H54 (cell line): ENCODE measurements at places on chromosomes 1 and 21.

GRCh38 chr1:226813671-226814591, 56.5 kb upstream of the PSEN2 start:
- no peak for DNase-seq

DNA sequence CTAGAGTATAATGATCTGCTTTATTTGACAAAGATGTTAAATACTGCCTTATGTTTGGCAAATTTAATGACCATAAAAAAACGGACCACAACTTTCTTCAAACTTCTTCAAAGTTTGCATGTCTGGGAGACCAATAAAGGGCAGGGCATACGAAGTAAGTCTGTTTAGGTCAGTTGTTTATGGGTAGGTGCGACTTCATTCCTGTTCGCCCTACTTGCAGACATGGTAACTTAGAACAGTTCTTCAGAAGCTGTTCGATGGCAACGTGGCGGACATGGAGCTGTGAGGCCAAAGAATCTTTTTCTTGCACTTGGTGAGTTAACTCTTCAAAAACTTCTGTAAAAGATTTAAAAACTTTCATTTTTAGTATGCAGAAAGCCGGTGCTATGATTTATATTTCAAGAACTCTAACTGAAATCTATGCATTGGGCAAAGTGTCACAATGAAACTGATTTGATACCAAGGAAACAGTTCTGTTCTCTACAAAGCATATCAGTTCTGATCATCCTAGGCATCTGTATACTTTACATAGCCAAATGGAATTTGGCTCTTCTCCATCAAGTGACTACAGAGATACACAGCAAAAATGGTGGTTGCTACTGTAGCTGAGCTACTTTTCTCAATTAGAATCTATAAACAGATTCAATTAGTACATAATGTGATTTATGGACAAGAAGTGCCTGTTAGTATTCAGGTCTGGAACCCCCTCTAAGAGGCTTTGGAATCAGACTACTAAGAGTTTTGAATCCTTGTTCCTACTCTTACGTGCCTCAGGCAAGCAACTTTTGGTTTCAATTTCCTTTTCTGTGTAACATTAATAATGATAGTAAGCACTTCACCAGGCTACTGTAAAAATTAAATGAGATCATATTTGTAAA, 25.7 kb downstream of the C21orf91 start:
- no peak for DNase-seq

- no peak for DNase-seq
These were observed 42.1 kb upstream of the MPZL1 start for GRCh38 chr1:167679714-167680113.

- no peak for DNase-seq
These were observed 353.6 kb upstream of the C1orf87 start for GRCh38 chr1:60427194-60427593.

DNA sequence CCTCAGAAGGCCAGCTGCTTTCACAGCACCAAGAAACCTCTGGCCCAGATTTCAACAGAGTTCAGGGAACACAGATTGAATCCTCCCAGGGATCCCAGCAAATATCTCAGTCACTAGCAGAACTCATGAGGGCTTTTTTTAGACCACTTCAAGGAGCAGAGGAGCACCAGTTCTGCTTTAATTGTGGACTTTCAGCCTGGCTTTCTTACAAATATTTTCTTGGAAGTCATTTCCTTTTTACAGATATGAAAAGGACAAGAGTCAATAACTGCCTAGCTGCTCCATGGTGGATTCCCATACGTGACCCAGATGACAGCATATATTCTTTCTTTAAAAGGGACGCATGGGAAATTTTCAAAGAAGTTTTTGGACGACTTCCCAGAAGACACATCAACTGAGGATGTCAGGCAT, 6.4 kb upstream of the LRRC8B start:
- DNase-seq: no peak

DNA sequence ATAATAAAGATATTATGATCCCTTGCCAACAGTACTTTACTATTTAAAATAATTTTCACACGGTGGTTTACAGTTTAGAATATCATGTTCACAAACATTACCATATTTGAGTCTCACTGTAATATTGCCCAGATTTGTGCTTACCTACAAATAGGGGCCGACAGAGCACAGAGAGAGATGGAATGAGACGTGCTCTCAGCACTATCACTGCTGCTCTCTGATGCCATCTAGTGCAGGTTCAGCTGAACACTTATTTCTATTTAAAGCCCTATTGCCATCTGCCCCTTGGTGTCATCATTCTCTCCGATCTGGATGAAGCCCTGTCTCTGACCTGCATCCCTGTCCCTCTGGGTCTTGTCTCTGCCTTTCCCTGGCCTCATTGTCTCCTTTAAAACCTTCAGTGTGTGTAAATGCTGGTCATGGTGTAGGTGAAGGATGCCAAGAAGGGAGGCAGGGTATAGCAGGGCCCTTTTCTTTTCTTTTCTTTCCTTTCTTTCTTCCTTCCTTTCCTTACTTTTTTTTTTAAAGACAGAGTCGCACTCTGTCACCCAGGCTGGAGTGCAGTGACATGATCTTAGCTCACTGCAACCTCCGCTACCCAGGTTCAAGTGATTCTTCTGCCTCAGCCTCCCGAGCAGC, 6.9 kb upstream of the GPATCH4 start:
- DNase-seq: peak; percentile 57

DNA sequence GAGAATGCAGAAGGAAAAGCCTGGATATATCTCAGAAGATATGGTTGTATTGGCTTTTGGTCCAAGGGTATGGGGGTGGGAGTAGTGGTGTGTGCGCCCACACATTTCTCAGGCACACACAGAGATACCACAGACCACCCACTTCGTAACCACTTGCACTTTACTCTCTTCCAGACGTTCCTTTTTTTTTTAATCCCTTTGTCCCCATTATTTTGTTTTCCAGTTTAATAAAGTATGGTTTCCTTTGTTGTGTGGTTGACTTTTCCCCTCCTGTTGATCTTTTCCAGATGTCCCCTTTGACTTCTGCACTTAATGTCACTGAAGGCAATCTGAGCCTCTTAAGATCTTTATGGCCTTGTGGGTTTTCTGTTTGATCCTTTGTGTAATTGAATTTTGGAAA, 10.5 kb upstream of the TARS2 start:
- no peak for DNase-seq

GRCh38 chr1:215887627-215888026, 320.5 kb downstream of the KCTD3 start:
- no peak for DNase-seq

DNA sequence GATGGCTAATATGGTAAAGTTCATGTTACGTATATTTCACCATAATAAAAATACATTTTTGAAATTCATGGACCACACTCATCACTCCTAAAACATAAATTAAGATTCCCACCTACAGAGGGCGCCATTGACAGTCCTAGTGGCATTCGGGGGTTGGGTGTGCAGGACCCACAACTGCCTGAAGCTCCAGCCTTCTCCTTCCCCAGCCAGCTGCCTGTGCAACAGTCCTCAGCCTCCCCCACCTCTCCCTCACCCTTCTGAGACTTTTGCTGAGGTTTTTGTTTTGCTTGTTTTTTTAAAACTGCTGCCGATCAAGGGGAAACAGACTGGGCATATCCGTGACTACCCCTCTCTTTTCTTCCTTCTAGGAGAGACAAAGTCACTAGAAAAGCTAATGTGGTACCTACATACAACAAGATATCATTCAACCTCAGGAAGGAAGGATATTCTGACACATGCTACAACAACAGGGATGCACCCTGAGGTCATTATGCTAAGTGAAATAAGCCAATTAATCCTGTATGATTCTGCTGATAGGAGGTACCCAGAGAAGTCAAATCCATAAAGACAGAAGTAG, 9.2 kb upstream of the EVA1C start:
- DNase-seq: peak; percentile 78

- DNase-seq: no peak
These were observed 1.5 kb upstream of the LAX1 start for GRCh38 chr1:203763505-203763904.

DNA sequence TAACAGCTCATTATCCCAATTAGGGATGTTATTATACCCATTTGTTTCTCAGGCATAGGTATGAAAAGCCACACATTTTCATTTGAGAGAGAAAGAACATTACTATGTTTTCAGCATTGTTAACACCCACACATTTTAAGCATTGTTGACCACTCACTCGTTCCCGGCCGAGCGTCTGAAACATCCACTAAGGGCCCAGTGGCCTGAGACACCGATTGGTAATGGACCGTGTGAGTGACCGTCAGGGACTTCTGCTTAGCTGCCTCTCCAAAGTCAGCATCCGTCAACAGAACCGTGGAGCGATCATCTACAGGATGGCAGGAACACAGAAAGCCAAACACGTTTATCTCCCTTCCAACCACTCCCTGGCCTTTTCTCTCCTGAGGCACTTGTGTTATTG, 184.6 kb downstream of the PCP4 start:
- no peak for DNase-seq

DNA sequence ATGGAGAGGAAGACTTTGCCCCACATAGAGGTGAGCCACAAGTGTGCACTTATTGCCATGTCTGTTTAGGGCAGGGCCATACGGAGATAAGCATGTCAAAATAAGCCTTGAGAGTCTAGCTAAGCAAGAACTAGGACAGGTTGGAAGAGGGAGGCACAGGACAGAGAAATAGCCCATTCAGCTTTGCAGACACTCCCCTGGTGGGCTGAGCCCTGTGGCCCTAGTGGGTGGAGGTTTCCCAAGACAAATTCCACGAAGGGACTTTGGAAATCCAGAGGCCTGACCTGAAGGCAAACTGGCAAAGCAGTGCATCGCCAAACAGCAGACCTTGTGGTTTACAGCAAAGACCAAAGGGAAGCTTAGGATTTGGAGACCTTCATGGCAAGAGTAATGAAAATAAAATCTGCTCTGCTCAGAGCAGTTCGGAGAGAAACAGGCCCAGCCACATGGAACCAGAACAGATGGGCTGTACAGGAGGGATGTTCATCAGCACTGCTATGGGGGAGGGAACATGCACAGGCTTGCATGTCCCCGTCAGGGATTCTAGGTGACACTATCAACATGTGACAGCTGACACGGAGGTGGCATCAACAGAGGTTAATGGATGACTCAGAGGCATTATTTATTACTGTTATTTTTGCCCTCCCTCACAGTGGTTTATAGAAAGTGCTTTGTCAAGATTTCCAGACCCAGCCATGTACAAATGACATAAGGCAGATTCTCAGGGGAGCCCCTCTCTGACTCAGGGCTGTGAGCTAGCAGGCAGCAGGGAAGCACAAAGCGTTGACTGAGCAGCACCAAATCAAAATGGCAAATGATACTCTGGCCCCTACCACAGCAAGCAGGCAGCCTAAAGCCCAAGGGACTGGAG, 90.1 kb upstream of the IRF2BP2 start:
- peak; percentile 55 for DNase-seq

- no peak for DNase-seq
These were observed at the start of gene CFAP141 for GRCh38 chr1:154206196-154206595. TSS of gene CFAP141 (minus strand) at chr1:154206333. CDS start at chr1:154206307, 26 bp downstream.

DNA sequence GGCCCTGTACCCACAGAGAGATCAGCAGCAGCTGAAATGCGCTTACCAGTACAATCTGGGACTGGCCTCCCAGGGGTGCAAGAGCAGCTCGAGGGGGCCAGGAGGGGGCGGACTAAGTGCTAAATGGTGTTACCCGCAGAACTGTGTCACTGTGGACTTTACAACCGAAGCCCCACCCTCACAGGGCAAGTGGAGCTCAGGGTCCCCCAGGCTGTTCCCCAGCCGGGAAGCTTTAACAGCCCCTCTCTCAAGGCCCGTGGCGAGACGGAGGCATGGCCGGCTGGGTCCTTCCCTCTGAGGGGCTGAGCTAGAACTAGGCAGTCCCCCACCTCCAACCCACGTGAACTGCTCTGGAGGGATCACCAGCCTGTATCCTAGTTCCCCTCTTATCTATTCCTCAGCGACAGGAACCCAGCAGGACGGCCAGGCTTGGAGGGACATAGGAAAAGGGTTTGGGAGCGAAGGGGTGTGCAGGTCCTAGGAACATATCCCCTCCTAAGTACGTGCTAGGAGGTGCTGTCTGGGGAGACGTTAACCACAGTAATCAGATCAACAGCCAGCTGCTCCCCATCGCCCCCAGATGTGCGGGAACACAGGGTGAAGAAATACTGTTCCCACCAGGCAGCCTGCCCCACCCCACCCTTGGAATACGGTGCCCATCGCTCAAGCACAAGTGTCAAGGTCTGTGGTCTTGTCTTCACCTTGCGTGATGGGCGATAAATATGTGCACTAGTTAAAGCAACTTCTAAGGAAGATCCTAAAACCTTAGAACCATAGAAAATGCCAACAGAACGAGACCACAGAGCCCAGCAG, 24.4 kb downstream of the ZBTB17 start:
- no peak for DNase-seq

DNA sequence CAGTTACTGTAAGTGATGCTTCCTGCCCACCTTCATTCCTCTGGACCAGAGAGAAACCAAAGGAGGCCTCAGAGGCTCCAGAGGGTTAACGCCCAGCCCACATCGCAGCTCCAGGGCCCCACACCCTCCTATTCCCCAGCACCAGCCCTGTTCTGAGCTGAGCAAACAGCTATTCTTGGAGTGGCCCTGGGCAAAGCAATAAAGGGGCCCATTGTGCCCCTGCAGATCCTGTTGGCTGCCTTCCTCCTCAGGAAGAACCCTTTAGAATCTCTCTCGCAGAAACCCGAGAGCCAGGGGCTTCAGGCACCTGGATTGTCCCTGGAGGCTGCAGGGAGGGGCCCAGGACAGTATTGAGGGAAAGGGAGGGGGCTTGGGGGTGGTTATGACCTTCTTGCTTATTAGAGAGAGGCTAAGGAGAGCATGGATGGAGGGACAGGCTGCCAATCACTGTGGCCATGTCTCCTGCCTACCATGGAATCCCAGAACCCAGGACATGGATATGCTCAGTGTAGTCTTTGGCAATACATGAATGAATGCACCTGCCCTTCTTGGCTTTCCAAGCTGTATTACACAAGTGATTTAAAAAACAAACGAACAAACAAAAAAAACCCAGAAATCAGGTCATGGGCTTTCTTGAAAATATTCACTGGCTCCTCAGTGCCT, 9.2 kb downstream of the PADI2 start:
- DNase-seq: no peak

DNA sequence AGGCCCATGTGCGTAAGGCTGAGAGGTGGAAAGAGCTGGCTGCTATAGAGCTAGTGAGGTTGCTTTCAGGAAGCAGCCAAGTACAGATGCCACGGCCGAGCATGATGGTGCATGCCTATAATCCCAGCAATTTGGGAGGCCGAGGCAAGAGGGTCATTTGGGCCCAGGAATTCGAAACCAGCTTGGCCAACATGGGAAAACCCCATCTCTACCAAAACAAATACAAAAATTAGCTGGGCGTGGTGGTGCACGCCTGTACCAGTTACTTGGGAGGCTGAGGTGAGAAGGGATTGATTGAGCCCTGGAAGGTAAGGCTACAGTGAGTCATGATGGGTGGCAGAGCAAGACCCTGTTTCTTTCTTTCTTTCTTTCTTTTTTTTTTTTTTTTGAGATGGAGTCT, 2.7 kb downstream of the CCDC24 start:
- DNase-seq: no peak

- DNase-seq: no peak
These were observed 344.1 kb upstream of the VAMP3 start for GRCh38 chr1:7426780-7427604.

DNA sequence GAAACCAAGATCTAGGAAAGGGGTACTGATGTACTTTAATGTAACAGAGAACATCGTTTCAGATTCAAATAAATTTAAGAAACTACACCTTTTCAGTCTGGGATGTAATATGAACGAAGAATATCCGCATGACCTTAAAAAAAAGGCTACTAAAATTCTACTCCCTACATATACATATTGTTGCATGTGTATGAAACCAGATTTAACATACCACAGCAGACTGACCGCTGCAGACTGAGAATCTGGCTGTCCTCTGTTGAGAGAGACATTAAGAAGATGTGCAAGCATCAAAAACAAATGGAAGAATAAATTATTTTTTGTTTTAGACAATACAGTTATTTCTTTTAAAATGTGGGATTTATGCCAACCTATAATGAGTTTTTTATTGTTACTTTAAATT, 166.6 kb downstream of the LMX1A start:
- no peak for DNase-seq

- DNase-seq: no peak
These were observed 2.3 kb downstream of the EDN2 start for GRCh38 chr1:41482001-41482765.
